ENCODE measurements at places on chromosomes 5 and 9.

GRCh38 chr5:159018855-159019254 is 80.9 kb downstream of the EBF1 start:
- DNase-seq: no peak

- DNase-seq: no peak
Measured at GRCh38 chr5:161530700-161531099, 15.8 kb downstream of the GABRB2 start.

- DNase-seq: no peak
Measured at GRCh38 chr9:136020206-136020605, 59.0 kb upstream of the UBAC1 start.

GRCh38 chr9:133246562-133246961 is 28.4 kb downstream of the ABO start:
- DNase-seq: no peak

GRCh38 chr5:109516390-109516789 is 106.6 kb upstream of the PJA2 start:
- no peak for DNase-seq

- DNase-seq: peak; percentile 2
Measured at GRCh38 chr9:113963017-113963620, 87.0 kb downstream of the ZNF618 start.

DNA sequence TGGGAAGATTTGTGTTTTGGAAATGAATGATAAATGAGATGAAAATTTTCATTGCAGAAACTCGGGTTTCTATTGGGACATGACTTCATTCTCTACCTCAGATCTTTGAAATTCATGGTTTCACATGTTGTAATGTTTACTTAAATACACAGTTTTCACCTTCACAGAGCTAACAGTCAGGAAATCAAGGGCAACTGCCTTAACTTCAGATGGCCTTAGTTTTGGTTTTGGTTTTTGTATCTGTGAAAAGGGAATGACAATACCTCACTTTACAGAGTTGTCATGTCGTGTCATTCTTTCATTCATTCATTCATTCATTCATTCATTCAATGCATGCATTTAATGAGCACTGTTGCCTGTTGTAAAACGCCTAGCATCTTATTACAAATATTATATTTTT is 41.9 kb downstream of the NIM1K start:
- no peak for DNase-seq

DNA sequence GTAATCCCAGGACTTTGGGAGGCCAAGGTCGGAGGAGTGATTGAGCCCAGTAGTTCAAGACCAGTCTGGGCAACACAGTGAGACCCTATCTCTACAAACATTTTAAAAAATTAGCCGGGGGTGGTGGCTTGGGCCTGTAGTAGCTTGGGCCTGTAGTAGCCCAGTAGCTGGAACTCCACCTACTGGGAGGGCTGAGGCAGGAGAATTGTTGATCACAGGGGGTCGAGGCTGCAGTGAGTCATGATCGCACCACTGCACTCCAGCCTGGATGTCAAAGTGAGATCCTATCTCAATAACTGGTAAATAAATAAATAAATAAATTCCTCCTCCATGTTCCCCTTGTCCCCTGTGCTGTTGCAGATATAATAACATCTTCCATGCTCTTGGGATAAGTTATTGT is 14.3 kb downstream of the VCAN start:
- DNase-seq: no peak

- DNase-seq: no peak
Measured at GRCh38 chr9:104987743-104988142, 59.8 kb upstream of the ABCA1 start.

GRCh38 chr9:94918038-94918753 is 191.7 kb downstream of the AOPEP start:
- no peak for DNase-seq

DNA sequence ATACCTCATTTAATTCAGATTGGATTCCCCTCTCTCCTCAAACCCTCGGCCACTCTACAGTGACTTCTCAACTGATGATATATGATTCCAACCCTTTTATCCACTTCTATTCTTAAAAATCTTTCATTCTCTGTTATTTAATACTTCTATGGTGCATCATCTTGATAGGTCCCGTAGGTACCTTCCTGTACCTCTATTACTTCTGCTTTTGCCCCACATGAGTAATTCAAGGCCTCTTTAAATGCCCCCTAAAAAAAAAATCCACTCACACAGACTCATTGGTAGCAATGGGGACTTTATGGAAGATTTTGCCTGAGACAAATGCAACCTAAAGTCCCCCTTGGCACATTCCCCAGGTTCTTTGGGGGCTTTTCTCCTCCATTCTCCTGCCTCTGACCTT is 54.3 kb downstream of the FAM81B start:
- DNase-seq: no peak

GRCh38 chr9:134275375-134275774 is 50.9 kb upstream of the RXRA start:
- DNase-seq: no peak

GRCh38 chr5:9067154-9067553 is 478.7 kb downstream of the SEMA5A start:
- DNase-seq: no peak

GRCh38 chr5:154483654-154484392 is 5.8 kb upstream of the HAND1 start:
- DNase-seq: no peak

DNA sequence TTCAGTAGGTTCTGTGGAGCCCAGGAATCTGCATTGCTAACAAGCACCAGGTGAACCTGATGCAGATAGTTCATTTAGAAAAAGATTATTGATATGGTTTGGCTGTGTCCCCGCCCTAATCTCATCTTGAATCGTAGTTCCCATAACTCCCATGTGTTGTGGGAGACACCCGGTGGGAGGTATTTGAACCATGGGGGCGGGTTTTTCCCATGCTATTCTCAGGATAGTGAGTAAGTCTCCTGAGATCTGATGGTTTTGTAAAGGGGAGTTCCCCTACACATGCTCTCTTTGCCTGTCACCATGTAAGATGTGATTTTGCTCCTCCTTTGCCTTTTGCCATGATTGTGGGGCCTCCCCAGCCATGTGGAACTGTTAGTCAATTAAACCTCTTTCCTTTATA is 212.0 kb downstream of the RAB3C start:
- no peak for DNase-seq

GRCh38 chr9:129109952-129110739 is 447 bp downstream of the CRAT start:
- DNase-seq: no peak

DNA sequence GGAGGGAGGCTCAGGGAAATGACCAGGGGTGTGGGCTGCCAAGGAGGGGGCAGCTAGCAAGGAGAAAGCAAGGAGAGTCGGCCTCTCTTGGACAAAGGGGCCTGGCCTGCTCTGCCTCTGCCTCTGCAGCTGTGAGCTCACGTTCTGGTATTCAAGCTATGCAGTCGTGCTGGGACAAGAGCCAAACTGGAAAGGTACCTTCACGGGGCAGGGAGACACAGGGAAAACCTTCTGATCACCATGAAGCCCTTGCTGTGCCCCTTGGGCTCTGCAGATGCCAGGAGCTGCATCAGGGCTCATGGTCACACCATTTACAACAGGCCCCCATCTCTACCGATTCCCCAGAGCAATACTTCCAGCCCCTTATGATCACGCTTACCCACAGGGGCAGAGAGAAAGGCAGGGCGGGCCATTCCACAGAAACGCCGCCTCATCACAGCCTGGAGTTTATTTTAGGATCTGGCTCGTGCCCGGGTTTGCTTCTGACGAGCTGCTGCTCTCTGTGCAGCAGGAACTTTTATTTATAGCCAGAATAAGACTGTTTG is 63.2 kb downstream of the PRRT1B start:
- DNase-seq: no peak

GRCh38 chr5:178067755-178068154 is 45.6 kb upstream of the N4BP3 start:
- DNase-seq: no peak

- no peak for DNase-seq
Measured at GRCh38 chr9:16625161-16625631, 245.3 kb downstream of the BNC2 start.

DNA sequence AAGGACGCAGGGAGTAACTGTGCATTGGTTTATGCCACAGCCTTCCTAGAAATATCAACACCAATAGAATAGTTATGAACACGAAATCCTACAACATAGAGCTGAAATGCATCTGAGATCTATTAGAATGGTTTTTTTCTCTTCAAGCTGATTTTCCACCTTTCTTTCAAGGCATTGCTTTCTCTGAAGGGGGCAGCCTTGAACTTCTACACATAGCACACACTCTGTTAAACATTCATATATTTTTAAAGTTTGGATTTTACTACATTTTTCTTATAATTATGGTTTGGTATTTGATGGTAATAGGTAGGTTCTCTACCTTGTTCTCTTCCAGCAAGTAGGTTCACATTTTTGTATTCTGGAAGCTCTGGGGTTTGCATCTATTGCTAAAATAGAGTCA is 661.8 kb downstream of the SEMA5A start:
- no peak for DNase-seq

DNA sequence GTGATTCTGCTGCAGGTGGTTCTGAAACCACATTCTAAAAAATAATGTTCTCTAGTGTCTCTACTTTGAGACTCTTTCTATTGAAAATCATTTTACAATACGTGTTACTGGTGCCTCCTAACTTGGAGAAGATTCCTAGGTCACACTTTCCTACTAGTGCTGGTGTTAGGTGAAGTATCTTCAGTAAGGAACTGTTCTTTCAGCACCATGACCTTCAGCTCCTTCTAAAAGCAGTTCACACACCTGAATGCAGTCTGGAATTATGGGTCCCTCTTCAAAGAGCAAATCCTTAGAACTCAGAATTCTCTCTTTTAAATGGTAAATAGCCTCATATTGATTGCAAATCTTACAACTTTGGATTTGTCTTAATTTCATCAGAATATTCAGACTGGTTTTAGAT is 10.6 kb upstream of the DPYSL3 start:
- no peak for DNase-seq

GRCh38 chr5:109411627-109412026 is 1.9 kb upstream of the PJA2 start:
- DNase-seq: no peak

- DNase-seq: no peak
Measured at GRCh38 chr9:90846770-90847419, 45.3 kb downstream of the SYK start.

DNA sequence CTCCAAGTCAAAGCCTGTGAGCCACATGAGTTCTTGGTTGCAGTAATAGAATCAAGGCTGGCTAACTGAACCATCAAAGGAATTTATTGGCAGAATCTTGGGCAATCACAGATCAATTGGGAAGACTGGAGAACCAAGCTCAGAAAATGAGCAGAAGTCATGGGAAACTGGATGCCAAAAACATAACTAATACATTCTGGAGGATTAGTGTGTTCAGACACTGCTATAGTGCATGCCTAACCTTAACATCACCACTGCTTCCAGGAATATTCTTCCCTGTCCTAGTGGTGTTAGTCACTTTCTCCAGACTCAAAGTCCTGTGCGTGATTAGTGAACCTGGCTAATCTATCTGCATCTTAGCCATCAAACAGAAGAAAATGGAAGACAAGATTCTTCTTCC is 843.7 kb downstream of the EFNA5 start:
- no peak for DNase-seq

DNA sequence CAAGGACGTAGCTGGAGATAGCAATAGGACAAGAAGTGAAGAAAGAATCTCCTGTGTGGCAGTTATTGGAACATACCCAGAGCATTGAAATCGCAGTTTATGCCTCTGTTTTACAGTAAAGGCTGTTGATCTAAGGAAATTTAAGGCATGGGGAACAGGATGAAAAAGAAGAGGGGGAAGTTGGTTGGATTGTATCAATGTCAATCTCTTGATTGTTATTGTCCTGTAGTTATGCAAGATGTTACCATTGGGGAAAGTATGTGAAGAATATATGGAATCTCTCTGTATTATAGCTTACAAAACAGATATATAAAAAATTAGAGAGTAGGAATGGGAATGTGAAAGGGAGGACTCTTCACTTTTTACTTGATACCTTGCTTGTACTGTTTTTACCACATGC is 195.6 kb upstream of the NREP start:
- no peak for DNase-seq

DNA sequence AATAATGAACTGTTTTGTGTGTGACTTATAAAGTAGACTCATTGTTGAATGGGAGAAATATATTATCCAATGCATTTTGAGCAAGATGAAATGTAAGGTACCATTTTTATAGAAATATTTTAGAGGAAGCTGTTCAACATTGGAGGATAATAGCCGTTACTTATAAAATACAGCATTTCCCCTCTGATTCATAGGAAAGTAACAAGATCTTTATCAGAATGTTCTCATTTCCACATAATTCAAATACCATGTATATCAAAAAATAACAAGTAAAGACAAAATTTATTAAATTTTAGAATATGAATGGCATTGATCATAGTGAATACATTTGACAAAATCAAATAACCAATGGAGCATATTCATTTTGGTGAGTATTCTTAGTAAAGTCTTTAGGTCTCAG is 346.7 kb upstream of the PTGER4 start:
- DNase-seq: no peak

- no peak for DNase-seq
Measured at GRCh38 chr5:76271836-76272235, 131.2 kb upstream of the IQGAP2 start.

DNA sequence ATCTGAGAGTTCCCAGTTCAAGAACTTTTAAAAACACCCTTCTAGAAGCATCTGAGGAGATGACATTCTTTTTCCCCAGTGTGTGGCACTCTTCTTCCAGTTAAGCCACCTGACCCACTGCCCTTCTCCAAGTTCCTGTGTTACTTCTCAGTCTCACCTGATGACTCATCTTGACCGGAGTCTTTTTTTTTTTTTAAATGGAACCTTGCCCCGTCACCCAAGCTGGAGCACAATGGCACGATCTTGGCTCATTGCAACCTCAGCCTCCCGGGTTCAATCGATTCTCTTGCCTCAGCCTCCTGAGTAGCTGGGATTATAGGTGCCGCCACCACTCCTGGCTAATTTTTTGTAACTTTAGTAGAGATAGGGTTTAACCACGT is 224.1 kb upstream of the DAB2 start:
- no peak for DNase-seq

DNA sequence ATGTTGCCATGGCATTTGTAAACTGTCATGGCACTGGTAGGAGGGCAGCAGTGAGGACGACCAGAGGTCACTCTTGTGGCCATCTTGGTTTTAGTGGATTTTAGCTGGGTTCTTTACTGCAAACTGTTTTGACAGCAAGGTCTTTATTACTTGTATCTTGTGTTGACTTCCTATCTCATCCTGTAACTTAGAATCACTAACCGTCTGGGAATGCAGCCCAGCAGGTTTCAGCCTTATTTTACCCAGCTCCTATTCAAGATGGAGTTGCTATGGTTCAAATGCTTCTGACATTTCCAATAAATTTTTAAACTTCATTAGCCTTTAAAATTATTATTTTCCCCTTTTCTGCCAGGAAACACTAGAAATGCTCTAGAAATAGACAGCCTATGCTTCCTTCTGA is 839.1 kb downstream of the NR2F1-AS1 start:
- DNase-seq: no peak

DNA sequence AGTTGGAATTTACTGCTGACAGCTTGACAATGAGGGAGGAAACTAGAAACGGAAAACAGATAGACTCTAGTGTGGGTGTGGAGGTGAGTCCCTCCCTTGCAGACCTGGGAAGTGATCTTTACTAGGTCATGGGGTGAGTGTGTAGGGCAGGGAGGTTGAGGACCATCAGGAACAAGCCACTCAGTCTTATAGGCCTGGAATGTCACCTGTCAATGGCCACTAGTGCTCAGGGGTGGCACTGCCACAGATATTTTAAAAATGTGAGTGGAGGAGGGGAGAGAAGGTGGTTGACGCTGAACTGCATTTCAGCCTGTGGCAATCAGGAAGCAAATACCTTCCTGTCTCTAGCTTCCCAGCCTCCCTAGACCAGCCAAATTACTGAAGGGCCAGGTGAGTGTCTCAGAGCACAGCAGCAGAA is 9.0 kb downstream of the OR2S2 start:
- DNase-seq: no peak
